ENCODE measurements at places on chromosomes 3 and 15. TPM values are rescaled to one million over a fixed set of nuclear protein-coding genes. Genes with fewer than 3 reads are reported as not detected.
A peak's percentile ranks its signal among the peaks of the same experiment; 100 is the strongest.

DNA sequence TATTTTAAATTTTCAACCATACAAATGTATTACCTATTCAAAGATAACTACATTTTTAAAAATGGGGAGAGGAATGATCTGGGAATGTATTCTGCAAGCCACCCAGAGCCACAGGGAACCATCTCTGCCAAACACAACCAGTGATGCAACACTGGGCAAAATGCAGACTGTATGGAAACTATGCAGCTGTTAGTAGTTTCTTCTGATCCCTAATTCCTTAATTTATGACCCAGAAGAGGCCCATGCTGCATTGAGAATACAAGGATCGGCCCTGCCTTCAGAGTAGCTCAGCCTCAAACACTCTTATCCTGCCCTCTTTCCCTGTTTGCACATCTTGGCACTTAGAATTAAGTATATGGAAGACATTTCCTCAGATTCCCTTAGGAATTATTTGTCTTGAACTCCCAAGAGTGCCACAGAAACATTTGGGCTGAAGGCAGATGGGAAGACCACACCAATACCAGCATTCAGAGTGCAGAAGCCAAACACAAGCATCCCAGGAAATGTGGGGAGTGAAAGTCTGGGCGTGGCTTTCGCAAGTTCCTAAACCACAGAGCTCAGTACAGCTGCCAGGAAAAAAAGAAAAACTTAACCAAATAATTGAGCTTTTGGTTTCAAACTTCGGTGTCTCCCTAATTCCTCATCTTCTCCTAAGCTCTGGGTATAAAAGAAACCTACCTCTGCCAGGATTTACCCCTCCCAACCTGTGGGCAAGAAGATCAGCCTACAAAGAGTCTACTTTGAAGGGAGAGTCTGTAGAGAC, 5.3 kb downstream of the SNUPN start:
- DNase-seq: peak; percentile 90

- DNase-seq: no peak
Observed at GRCh38 chr15:69190504-69190903, 30.1 kb downstream of the GLCE start.

Gene KIF15
- 5.3 TPM for total RNA-seq

Gene RAB11A
- 54.2 TPM for total RNA-seq

Gene RFX7
- total RNA-seq: 7.0 TPM

DNA sequence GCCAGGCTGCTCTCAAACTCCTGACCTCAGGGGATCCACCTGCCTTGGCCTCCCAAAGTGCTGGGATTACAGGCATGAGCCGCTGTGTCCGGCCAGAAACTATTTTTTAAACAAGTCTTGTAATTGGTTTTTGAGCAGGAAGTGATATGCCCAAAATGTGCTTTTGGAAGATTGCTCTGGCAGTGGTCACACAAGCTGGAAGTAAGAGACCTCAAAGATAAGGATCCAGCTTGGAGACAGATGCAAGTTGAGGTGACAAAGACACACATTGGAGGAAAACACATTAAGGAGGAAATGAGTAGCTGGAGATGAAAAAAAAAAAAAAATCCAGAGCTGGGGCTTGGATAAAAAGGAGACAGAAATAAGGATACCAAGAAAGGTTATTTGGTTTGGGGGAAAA, 6.3 kb downstream of the TM4SF18 start:
- DNase-seq: no peak

GRCh38 chr3:41120460-41120859, 78.8 kb upstream of the CTNNB1 start:
- DNase-seq: peak; percentile 46

- peak; percentile 74 for DNase-seq
Observed at GRCh38 chr3:98901119-98901391, 440 bp downstream of the DCBLD2 start.

DNA sequence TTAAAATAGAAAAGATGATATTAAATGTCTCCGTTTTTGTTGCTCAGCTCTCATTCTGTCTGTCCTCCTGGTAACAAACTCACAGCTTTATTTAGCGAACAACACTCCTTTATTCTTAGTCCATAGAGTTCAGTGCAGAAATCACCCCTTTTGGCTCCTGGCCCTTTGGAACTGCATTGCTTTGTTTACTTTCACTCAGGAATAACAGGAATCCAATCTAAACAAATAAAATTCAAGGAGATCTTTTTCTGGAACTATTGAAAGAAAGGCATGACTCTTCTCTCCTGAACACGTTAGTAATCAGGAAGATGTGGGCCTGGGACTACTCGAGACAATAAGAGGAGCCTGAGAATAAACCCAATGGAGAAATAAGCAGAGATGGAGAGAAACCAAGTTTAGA, 409.2 kb downstream of the DIPK2A start:
- DNase-seq: no peak

DNA sequence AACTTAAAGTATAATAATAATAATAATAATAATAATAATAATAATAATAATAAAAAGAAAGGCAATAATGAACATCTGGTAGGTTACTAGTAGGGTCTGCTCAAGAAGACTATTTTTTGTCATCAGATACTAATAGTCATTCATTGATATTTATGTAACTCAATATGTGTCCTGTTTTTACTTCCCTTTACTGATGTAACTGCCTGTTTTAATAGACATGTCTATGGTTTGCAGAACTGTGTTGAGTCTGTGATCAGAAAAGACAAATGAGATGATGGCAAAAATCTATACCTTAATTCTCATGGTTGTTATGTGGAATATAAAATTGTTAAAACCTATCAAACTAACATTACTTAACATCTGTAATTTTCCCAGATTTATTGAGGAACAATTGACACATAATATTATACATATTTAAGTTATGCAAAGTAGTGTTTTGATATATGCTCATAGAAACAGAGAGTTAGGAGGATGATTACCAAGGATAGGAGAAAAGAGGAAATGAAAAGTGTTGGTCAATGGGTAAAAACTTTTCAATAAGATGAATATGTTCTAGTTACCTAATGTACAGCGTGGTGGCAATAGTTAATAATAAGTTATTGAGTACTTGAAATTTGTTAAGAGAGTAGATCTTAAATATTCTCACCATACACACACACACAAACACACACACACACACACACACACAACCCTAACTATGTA, 699.4 kb downstream of the ZPLD1 start:
- no peak for DNase-seq

Gene ANKRD34C
- total RNA-seq: 0.72 TPM

- DNase-seq: peak; percentile 91
Observed at GRCh38 chr15:90174140-90174875, 26.8 kb upstream of the SEMA4B start.

GRCh38 chr15:90686435-90687218, 30.5 kb upstream of the BLM start:
- no peak for DNase-seq

GRCh38 chr3:52983336-52983807, 62.5 kb downstream of the SFMBT1 start:
- peak; percentile 6 for DNase-seq

DNA sequence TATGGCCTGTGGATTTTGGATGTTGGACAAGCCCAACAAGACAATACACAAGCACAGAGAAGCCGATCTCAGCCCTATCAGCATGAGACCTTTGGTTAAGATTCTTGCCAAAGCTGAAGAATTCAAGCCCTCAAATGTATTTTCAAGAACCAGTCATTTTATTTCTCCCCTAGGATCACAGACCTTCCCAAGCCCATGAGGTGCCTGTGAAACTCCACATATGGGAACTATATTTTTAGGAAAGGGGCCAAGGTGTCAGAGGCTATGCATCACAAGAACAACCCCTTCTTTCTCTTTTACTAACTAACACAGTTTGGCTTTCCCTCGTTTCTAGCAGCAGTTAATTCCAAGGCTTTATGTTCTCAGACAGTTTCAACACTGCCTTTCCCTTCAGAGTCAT, 364.5 kb downstream of the MAGI1 start:
- DNase-seq: no peak

DNA sequence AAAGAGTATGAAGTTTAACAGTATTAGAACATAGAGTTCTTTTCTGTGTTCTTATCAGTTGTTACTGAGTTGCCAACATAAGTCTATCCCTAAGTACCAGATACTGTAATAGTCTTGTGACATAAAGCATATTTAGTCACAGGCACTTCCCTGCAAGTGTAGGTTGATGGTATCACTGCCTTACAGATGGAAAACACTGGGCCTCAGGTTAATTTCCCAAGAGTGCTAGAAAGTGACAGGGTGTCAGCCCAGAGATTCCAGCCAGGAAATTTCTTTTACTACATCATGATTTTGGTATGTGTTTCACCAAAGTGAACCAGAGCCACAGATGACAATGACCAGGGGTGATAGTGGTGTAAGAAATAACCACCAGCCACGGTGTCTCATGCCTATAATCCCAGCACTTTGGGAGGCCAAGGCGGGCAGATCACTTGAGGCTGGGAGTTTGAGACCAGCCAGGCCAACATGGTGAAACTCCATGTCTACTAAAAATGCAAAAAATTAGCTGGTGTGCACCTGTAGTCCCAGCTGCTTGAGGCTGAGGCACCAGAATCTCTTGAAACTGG, 3.2 kb downstream of the EIF1B start:
- no peak for DNase-seq

DNA sequence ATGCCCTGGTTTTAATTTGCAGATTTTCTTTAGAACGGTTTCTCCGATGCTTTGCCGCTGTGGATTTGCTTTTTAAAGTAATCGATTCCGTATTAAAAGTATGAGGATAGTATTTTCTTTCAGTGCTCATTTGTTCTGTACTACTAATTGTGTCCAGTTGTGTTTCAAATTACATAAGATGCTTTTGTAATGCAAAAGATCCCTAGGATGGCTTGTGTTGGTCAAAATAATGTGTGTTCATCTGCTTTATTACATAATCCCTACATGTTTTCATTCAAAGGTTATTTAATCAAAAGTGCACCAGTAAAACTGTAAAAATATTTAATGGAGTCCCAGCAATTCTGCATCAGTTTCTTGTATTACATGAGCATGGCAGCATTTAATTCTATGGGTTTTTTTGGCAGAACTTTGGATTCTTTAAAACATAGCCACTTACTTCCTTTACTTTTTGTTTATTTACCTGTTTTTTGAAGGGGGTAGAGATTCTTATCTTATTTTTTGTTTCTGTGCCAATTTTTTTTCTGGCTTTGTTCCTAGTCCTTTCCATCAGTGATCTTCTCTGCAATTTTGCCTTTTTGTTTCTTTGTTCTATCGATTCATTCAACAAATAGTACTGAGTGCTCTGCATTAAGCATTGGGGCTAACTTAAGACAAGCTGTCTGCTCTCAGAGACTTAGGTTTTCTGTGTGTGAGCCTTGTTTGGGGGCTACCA, 352.8 kb downstream of the LRTM1 start:
- no peak for DNase-seq

DNA sequence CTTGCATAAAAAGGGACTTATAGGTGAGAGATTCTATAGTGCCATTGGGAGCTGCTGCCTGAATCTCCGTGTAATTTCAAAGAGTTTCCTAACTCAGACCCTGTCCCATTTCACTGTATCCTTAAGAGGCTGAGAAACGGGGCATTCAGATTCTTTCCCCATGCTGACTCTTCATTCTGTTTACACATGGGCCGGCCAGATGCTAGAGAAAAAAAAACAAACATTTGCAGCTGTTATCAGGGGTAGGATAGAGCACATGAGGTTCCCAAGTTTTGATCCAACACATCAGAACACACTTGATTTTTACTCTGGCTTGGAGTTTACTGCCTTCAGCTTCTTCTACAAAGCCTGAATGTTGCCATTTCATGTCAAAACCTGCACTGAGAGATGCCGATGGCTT, 215.9 kb upstream of the TPRG1 start:
- no peak for DNase-seq

GRCh38 chr3:160331127-160331937, 67.7 kb downstream of the IFT80 start:
- no peak for DNase-seq

Gene SHF
- 24.1 TPM for total RNA-seq

Gene ROPN1
- total RNA-seq: 1.4 TPM

Gene ACP3
- total RNA-seq: 8.4 TPM

Gene GPR62
- total RNA-seq: not detected

DNA sequence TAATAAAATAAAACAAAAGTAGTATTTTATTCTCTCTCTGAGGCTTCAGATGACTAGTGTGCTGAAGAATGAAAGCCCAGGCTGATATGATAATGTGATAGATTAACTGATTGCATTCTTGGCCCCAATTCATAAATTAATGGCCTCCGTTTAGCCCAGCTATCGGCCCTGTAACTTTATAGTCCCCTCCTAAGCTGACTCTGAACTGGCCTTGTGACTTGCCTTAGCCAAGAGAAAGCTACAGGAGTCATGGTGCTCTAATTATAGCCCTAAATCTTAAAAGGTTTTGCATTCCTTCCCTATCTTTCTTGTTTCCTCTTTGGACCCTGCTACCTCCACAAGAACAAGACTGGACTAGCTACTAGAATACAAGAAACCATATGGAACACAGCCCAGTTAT, 123.2 kb upstream of the EPHA3 start:
- DNase-seq: no peak

Gene NRG4
- 3.6 TPM for total RNA-seq

DNA sequence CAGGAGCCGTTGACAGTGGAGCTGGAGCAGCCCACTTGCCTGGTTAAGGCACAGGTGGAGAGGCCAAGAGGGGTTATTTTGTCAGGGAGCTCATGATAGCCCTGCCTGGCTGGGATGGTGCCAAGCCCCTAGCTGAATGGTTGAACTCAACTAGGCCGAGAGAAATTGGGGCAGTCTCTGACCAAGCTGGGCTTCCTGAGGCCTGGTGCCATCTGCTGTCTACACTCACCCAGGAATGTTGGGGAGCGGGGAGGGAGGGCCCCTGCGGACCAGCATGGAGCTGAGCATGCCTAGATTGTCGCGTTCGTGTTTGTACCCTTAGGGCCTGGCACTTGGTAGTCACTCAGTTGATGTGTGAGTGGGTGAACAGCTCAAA, 1.2 kb downstream of the BRPF1 start:
- no peak for DNase-seq

DNA sequence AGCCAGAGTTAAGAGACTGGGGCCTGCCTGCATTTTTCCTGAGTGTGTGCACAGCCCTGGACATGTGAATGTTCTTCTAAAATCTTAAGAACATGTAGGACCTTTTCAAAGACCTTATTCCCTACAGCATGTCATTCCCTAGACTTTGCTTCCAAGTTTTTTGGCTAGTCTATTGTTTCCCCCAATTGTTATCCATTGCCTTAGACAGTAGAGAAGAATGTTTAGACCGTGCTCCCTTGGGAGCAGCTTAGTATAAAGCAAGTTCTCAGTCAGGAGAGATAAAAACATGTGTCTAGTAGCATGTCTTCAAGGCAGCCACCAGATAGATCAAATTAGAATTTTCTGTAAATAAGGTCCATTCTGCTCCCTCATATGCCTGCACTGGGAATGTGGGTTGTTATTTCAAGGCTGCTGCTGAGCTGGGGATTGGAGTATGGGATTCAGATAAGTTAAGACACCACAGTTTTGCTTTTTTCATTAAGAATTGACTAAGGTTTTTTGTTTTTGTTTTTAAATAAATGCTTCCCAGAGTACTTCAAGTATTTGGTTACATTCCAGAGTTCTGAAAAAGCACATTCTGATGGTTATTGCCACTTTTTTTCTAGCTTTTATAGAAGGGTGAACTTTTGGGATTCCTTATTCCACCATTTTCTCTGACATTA, 246.7 kb downstream of the RORA start:
- no peak for DNase-seq

Gene CD200R1
- 14.2 TPM for total RNA-seq
